NCI-H2081 treated with DMSO at 0.1 percent for 48 hours (cell line): ENCODE measurements at places on chromosomes 1 and 21.

- no peak for DNase-seq
Observed at GRCh38 chr1:19723874-19724273, 59.2 kb downstream of the HTR6 start.

GRCh38 chr1:10622910-10623685, 148.3 kb downstream of the PEX14 start:
- DNase-seq = no peak

DNA sequence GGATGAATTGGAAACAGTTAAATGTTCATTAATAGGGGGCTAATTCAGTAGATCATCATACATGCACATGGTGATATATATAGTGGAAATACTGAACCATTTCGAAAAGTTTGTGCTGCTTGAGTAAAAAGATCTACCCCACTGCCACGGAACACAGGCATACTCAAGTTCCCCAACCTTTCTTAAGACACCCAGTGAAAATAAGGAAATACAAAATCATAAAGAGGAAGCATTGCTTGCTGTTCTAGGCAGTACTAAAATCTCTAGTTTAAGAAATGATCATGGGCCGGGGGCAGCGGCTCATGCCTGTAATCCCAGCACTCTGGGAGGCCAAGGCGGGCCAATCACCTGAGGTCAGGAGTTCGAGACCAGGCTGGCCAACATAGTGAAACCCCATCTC, 37.6 kb upstream of the KIRREL1 start:
- no peak for DNase-seq

DNA sequence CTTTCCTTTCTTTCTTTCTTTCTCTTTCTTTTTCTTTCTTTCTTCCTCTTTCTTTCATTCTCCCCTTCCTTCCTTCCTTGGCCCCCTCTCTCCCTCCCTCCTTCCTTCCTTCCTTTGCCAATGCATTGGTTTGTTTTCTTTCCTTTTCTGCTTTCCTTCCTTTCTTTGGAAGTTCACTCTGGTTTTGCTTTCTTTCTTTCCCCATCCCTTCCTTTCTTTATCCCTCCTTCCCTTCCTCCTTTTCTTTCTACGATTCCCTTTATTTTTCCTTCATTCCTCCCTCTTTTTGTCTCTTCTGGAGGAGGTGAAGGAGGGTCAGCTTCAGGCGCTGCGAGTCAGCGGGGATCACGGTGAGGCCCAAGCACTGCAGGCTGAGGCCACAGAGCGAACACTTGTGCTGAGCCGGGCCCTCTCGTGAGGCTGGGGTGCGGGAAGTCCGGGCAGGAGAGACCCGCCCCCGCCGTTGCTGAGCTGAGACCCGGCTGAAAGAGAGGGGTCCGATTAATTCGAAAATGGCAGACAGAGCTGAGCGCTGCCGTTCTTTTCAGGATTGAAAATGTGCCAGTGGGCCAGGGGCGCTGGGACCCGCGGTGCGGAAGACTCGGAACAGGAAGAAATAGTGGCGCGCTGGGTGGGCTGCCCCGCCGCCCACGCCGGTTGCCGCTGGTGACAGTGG, 1.5 kb downstream of the SIM2 start:
- DNase-seq = no peak

DNA sequence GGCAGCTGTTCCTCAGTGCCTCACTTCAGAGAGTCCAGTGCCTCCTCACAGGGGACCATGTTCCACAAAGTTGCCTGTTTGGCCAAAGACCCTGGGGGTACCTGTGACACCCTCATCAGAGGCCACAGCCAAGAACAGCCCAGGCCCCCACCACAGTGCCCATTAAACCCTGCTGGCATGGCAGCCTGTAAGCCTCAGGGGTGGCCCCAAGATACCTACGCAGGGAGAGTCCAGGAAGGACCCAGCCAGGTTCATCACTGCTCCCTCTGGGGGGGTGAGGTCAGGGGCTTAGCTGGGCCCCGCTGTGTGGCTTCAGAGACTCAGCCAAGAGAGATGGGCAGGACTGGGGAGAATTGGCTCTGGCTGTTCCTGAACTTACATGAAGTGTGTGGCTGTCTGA, 19.1 kb upstream of the PRDM16 start:
- no peak for DNase-seq

- no peak for DNase-seq
Observed at GRCh38 chr21:46538262-46538661, 66.6 kb downstream of the S100B start.

DNA sequence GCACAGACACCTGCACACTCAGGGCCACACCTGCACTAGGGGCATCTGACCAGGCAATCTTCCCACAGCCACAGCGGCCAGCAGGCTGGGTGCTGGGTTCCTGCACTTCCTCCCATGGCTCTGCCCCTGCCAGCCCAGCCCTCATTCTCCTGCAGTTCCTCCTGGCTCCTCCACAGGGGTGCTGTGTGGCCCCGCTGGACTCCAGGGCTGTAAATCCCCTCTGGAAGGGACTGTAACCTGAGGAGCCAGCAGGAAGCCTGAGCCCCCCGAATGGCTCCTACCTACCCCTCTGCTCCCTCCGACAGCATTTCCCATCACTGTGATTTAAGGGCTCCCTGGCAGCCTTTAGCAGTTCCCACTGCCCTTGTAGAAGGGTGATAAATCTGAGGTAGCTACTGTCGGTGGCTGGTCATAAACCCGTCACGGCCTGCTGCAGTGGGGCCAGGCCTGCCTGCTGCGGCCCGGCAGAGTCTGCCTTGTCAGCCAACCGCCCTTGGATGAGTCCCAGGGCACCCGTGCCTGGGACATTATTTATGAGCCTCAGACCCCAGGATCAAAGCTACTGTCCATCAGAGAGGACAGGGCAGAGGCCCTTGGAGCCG, 8.8 kb downstream of the UBL4B start:
- DNase-seq = no peak

DNA sequence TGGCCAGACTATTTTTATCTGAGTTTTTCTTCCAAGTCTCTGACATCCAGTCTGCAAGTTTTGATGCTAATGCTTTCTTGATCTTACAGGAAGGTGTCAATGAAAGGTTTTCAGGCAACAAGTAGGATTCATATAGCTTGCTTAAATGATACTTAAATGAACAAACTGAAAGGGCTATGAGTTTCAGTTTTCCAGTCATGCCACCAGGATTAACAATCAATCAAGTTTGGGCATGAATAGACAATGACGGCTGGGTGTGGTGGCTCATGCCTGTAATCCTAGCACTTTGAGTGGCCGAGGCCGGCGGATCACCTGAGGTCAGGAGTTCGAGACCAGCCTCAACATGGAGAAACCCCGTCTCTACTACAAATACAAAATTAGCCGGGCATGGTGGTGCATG, 34.3 kb upstream of the SLC16A1 start:
- no peak for DNase-seq

DNA sequence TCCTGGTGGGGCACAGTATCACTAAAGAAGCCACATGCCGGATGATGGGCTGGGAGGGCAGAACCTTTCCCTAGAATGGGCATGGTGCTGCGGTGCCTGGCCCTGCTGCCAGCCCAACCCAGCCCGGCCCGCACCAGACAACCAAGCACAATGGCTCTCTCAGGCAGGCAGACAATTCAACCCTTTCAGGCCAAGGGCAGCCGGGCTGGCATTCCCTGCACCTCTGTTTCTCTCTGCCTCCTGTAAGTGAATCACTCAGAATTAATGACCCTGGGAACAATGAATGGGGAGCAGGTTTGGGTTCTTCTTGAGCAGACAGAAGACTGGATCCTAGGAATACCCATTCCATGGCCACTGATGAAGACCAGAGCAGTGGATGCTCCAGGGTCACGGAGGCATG, 41.0 kb upstream of the IFFO2 start:
- no peak for DNase-seq

DNA sequence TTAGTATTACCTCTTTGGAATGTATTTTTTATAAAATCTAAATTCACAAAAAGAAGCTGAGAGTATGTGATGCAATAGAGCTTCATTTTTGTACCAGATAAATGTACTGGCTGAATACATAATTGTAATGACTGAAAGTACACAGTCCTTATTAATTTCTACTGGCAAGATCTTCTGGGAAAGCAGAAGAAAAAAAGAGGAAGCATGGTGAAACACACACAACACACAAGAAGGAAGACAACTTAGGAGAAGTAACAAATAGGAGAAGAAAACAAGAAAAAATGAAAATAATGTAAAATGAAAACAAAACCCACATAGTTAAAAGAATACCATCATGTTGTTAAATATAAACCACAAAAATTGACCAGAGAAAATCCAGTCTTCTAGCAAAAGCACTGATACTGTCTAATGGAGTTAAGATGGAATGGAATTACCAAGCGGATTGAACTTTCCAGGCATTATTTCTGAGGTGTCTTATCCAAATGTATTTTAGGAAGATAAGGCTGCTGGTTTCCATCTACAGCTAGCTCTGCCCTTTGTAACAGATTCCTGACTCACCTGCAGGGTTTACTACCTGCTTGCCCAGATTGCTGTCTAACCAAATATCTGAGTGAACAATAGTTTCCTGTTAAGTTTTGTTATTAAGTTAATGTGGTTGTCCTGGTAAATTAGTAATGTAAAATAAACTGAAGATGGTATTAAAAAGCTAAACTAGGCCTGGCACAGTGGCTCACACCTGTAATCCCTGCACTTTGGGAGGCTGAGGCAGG, 4.5 kb upstream of the COP1 start:
- no peak for DNase-seq

DNA sequence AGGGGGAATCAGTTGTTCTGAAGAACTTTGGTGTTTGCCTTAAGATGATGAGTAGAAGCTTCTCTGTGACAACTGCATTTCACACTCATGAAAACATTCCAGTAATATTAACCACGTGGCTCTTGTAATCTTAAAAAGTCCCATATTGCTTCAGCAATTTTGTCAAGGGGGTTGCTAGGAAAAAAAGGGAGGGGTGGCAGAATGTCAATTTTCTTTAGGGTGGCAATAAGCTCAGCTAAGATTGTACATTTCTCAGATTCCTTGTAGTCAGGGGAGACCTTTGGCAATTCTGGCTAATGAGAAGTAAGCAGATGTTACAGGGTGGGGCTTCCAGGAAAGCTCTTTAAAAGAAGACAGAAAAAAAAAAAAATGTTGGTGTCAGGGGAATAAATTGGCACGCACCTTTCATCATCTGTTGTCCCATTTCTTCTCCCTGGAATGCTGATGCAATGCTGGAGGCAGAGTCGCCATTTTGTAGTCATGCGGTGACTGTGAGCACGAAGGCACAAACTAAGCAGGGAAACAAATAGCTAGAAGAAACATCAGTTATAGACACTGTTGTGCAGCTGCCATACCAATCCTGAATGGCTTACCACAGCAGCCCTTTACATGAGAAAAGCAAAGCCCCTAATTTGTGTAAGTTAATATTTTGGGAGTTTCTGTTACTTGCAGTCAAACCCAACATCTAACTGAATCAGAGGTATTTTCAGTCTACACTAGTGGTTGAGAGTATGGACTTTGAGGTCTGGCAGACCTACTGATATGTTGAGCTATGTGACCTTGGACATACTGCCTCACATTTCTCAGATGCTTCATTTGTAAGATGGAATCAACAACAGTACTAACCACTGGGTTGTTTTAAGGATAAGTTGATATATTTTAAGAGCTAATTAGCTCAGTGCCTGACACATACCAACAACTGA, 56.1 kb upstream of the MRPS6 start:
- DNase-seq = no peak

- DNase-seq = no peak
Observed at GRCh38 chr21:43338951-43339350, 88.0 kb downstream of the SIK1 start.

DNA sequence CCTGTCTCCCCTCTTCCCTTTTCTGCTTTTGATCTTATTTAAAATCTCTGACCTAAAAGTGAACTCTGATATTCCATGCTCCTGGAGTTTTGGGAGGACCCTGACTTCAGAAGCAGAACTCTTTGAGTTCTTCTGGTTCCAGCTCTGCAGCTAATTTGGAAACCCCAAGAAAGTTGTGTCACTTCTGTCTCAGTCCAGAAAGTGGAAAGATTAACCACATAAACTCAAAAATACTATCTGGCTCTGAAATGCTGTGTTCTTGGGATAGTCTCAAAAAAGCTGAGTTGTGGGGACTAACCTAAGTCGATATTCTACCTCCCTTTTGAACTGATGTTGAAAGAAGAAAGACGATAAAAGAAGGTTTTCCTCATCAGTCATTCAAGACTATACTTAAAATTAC, 59.8 kb downstream of the ITPKB start:
- no peak for DNase-seq

DNA sequence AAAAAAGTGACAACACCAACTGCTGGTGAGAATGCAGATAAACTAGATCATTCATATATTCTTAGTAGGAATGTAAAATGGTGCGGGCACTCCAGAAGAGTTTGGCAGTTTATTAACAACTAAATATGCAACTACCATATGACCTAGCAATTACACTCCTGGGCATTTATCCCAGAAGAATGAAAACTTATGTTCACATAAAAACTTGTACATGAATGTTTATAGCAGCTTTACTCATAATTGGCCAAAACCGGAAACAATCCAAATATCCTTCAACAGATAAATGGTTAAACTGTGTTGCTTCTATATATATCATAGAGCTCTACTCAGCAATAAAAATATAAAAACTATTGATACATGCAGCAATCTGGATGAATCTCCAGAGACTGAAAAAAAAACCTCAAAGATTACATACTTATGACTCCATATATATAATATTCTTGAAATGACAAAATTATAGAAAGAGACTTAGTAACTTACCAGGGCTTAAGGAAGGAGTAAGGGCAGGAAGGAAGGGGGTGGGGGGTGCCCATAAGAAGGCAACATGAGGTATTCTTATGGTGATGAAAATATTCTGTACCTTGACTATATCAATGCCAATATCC, 99.9 kb downstream of the KCNH1 start:
- no peak for DNase-seq

DNA sequence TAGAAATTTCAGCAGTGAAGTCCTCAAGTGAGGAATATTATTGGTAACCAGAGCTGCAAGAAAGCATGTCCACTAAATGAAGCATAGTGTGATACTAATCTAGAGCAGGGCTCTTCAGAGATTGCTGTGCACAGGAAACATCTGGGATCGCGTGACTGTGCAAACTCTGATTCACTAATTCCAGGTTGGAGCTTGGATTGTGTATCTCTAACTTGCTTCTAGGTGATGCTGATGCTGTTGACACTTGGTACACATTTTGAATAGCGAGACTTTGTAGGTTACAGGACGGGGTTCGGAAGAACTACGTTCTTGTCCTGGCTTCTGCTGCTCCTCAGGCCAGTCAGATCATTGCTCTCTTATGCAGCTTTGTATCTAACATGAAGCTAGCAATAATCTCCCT, 66.5 kb downstream of the PRRX1 start:
- no peak for DNase-seq

- no peak for DNase-seq
Observed at GRCh38 chr1:156664046-156664766, 13.0 kb downstream of the NES start.
